Activated CD8-positive, alpha-beta memory T cell treated with anti-CD3 and anti-CD28 coated beads for 1 hour (primary cell): ENCODE measurements at places on chromosomes 12 and 14.

DNA sequence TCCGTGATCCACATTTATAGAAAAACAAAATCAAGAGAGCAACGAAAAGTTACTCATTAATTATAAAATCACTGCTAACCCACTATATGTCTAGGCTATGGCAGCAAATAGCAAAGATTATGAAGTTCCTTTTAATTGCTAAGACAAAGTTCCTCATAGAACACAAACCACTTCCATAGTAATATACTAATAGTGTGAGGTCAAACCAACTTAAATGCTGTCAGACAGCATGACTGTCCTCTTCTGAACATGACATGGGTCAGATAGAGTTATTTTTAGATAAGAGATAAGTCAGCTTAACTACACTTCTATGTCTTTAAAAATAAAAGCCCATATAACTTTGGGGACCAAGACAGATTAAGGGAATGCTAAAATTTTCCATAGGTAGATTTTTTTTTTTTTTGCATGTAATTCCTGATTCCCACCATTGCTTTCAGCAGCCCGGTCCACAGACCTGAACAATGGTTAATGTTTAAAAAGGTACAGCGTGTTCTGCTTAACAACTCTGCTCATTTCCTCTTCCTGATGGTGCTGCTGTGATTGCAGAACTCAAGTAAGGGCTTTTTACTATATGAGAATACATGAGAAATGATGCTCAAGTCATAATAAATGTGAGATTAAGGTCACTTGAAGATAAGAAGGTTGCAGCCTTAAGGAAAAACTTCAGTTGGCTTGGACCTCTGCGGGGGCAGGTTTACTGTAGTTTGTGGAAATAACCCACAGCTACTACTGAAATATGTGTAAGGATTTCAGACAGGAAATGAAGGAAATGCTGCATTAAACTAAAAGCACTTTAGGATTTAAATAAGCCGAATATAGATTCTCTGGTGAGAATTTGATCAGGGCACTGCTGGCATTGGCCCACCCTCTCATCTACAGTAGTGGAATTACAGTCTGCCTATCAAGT is 37.7 kb upstream of the DUSP6 start:
- no peak for DNase-seq

GRCh38 chr12:34051486-34051885 is 29.2 kb downstream of the ALG10 start:
- no peak for DNase-seq

DNA sequence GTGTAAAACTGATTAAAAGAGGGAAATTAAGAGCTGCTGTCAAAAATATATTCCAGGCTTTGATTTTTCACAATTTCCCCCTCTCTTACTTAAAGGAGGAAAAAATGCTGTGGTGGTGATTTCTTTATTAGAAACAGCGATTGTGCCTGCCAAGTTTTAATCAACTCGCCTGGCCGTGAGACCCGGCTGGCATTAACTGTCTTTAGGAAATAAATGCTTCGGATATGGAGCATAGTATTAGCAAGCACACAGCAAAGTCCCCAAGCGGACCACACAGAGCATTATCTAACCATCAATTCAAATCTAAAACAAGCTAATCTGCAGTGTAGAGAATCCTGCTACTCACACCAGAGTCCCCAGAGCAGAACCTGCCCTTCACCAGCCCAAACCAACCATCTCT is 457.1 kb downstream of the TMEM132D start:
- no peak for DNase-seq

DNA sequence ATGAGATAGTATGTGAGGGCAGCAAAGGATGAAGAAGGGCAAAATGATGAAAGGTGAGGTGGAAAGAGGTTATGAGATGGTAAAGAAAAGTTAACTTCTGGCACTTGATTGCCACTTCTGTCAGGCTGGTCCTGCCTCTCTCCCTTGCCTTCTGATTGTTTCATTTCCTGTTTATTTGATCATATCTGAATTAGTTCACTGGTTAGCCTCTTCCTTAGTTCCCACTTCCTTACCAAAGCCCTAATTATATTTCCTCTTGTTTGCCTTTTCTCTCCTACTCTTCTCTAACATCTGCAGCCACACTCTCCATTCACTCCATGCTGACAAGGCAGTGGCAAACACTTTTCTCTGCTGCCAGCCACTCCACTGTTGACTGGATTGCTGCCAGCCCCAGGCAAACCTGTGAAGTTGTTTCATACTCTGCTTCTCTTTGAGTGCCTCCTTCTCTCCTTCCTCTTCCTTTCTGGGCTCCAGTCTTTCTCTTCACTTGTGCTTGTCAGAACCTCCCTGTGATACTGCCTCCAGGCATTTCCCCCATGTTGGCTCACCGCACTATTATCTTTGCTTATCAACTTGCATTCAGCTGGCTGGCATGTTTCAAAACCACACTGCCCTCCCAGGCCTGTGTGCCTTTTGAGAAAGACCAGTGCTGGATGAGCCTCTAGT is 8.1 kb downstream of the PNP start:
- no peak for DNase-seq

DNA sequence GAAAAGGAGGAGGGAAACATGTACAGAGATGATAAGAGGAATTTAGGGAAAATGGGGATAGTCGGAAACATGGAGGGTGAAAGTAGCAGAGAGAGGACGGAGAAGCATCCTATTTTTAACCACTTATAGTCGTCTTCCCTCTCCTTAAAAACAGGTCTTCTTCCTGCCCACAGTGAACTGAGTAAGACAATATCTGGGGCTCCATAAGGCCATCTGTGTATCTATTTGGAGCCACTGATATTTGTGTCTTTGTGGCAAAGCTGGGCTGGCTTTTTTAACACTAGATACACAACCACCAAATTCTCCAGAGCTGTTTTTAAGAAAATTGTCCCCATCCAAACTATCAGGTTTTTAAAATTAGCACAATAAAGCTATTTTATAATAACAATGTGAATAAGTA is 109.5 kb upstream of the RAP1B start:
- DNase-seq = no peak

- no peak for DNase-seq
Measured at GRCh38 chr12:80761838-80762237, 45.1 kb downstream of the MYF5 start.

DNA sequence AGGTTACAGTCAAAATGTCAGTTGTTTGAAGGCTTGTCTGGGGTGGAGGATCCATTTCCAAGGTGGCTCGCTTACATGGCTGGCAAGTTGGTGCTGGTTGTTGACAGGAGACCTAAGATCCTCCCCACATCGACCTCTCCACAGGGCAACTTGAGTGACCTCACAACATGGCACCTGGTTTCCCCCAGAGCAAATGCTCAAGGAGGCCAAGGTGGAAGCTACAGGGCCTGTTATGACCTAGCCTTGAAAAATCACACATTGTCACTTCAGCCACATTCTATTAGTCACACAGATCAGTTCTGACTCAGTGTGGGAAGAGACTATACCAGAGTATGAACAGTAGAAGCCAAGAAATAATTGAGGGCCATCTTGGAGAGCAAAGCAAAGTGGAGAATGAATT is 11.3 kb upstream of the GNG2 start:
- DNase-seq = no peak

DNA sequence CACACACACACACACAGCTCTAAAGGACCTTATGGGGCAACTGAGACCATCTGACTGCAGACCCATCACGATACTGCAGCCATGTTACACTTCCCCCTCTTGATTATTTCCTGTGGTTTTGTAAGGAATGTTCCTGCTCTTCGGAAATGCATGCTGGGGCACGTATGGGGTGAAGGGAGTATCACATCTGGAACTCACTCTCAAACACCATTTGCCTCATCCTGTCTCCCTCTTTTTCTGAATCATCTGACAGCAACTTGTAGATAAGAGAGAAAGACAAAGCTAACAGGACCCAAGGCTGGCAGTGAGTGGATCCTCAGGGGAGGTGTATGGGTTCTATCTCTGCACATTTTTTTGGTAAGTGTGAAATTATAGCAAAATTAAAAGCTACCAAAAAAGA is 50.3 kb downstream of the RIMBP2 start:
- DNase-seq = no peak

- no peak for DNase-seq
Measured at GRCh38 chr14:71361336-71361735, 454.1 kb downstream of the PCNX1 start.

- no peak for DNase-seq
Measured at GRCh38 chr12:85805654-85806053, 30.6 kb downstream of the RASSF9 start.

DNA sequence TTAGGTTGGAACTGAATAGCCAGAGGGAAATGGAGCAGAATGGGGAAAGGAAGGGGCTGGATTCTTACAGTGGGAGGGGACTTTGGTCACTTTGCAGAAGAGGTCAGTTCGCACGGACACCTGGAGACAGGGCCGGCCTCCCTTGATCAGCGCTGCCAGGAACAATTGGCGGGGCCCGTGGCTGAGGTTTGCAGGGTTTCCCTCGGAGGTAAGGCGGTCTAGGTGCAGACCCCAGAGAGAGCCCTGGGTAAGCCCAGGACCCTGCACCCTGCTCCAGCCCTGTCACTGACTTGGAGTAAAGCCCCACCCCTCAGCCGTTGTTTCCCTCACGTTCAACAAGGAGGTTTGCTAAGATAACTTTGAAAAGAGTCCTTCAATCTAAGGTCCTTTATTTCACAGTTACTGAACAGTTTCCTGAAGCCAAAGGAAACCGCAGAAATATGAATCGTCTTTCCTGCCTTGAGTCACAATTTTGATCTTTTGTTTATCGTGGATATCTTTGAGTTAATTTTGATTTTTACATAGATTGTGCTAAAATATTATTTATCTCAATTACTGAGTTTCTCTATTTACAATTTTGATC is 231.4 kb upstream of the RTL1 start:
- no peak for DNase-seq
